Osteocyte (in vitro differentiated cells): ENCODE measurements at places on chromosomes 16 and 17. TPM values are rescaled to one million over a fixed set of nuclear protein-coding genes. Genes with fewer than 3 reads are reported as not detected.

Gene GDPD3
- 3.2 and 3.6 TPM in 2 replicates for total RNA-seq

Gene CTRB1
- total RNA-seq = not detected in 2 replicates

Gene KRTAP9-8
- total RNA-seq = not detected in 2 replicates

Gene XAF1
- 0.91 and 1.5 TPM in 2 replicates for total RNA-seq

Gene CPSF4L
- not detected in 2 replicates for total RNA-seq

Gene CRHR1
- not detected in 2 replicates for total RNA-seq

Gene CACNG1
- total RNA-seq = not detected in 2 replicates

Gene YWHAE
- total RNA-seq = 458 and 476 TPM in 2 replicates

Gene NPIPB9
- total RNA-seq = 2.6 and 4.2 TPM in 2 replicates

Gene TUFM
- 122 and 132 TPM in 2 replicates for total RNA-seq

Gene TTC19
- 34.4 and 35.9 TPM in 2 replicates for total RNA-seq

Gene PPM1E
- 1.7 TPM in 2 replicates for total RNA-seq

Gene STRADA
- total RNA-seq = 42.9 and 50.6 TPM in 2 replicates

Gene PPP1R27
- 0.62 TPM in 1 of 2 replicates, not detected in the other for total RNA-seq

Gene IL21R
- total RNA-seq = 0.34 and 0.40 TPM in 2 replicates

Gene SSTR5
- not detected in 2 replicates for total RNA-seq

Gene ABCA6
- total RNA-seq = 1.2 and 1.7 TPM in 2 replicates

DNA sequence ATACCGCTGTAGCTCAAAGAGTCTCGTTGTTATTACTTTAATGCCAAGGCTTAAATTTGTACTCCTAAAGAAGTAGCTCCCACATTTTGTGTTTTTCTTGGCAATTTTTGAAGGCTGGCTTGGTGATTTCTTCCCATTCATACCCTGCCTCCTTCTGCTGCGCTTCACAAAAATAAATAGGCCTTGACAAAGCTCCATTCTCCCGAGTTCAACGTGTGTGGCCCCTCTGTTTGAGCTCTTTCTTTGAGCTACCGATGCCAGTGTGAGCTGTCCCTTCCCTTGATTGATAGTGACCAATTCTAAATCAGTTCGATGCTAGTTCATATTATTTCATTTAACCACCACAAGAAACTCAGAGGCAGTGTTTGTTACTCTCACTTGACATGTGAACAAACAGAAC is 96.8 kb downstream of the MAP2K6 start:
- DNase-seq = no peak
- no peaks in the 10 kb centered on the region for H3K27me3 ChIP-seq
- H3K27ac ChIP-seq = no peak overlapping the region
- H3K36me3 ChIP-seq = no peaks in the 10 kb centered on the region
- H3K4me1 ChIP-seq = peaks cover 7% of the 10 kb centered on the region
- no peak overlapping the region for H3K4me3 ChIP-seq

DNA sequence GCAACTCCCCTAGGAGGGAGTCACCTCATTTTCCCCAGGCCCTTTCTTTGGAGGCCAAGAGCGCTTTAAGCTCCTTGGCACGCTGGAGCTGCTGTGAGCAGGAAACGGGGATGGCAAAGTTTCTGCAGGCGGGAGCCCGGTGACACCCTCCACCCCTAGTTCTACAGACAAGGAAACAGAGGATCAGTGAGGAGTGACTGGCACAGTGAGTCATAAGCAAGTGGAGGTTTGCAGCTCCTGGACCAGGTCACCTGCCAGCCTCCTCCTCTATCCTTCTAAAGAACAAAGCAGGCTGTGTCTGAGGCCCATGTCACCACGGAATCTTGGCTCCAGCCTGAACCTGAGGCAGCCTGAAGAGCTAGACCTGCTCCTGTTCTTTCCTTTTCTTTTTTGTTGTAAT is 141.9 kb downstream of the TMEM132E start:
- no peak overlapping the region for H3K4me3 ChIP-seq
- no peak overlapping the region for H3K27ac ChIP-seq
- no peaks in the 10 kb centered on the region for H3K4me1 ChIP-seq
- no peak for DNase-seq

GRCh38 chr17:80358861-80359260 is 56.1 kb upstream of the ENDOV start:
- H3K4me1 ChIP-seq = no peaks in the 10 kb centered on the region
- H3K27ac ChIP-seq = no peak overlapping the region
- no peak overlapping the region for H3K4me3 ChIP-seq
- H3K36me3 ChIP-seq = peaks cover 68% of the 10 kb centered on the region

- H3K36me3 ChIP-seq = no peaks in the 10 kb centered on the region
- DNase-seq = no peak
- no peaks in the 10 kb centered on the region for H3K4me1 ChIP-seq
- peaks cover 26% of the 10 kb centered on the region for H3K27me3 ChIP-seq
- H3K4me3 ChIP-seq = no peak overlapping the region
Observed at GRCh38 chr17:68612923-68613292, 11.7 kb upstream of the FAM20A start.

DNA sequence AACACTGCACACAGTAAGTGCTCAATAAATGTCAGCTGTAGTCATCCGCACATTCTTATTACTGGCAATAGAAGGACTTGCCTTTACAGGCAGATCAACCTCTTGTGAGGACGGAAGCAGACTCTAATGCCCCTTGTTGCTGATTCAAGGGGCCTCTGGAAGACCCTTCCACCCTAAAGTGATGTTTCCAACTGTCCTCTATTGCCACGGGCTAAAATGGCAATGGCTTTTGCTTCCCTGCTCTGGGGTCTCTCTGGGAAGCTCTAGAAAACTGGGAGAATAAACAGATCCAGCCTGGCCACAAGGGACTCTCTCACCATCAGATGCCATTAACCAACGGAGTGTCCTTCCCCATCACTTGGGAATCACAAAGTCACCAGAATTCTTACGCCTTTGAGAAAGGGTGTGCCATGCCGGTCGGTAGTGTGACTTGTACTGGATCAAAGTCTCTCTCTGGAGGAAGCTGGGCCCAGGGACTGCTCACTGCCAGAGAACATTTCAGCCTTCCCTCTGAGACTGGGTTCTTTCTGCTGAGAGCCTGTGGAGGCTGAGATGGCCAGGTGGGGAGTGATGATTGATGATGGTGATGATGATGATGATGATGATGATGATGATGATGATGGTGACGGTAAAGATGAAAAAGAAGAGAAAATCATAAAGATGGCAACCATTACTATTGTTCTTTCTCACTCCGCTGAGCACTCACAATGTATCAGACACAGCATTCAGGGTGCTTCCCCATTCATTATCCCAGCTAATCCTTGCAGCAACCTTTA is 146.8 kb downstream of the CYLD start:
- no peaks in the 10 kb centered on the region for H3K36me3 ChIP-seq
- DNase-seq = peak; percentile 63
- H3K27me3 ChIP-seq = no peaks in the 10 kb centered on the region
- no peaks in the 10 kb centered on the region for H3K4me1 ChIP-seq
- no peak overlapping the region for H3K27ac ChIP-seq

DNA sequence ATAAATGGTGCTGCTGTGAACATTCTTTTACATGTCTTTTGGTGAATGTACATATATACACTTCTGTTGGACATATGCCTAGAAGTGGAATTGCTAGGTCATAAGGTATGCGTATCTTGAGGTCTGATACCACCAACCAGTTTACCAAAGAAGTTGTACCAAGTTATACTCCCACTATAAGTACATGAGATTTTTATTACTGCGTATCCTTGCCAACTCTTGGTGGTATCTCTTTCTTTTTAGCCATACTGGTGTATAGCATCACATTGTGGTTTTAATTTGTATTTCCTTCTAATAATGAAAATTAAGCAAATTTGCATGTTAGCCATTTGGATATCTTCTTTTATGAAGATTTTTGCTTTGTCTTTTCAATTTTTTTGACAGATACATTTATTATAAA is 80.5 kb downstream of the ATF7IP2 start:
- H3K27ac ChIP-seq = no peak overlapping the region
- H3K4me1 ChIP-seq = no peaks in the 10 kb centered on the region
- no peak overlapping the region for H3K4me3 ChIP-seq
- no peaks in the 10 kb centered on the region for H3K36me3 ChIP-seq
- H3K27me3 ChIP-seq = no peaks in the 10 kb centered on the region

GRCh38 chr17:44921122-44921882 is 6.0 kb upstream of the GFAP start:
- H3K36me3 ChIP-seq = peaks cover 2% of the 10 kb centered on the region

GRCh38 chr17:72560303-72561247 is 439.8 kb downstream of the SOX9 start:
- no peaks in the 10 kb centered on the region for H3K27me3 ChIP-seq
- H3K4me3 ChIP-seq = no peak overlapping the region
- H3K27ac ChIP-seq = no peak overlapping the region
- no peak for DNase-seq

DNA sequence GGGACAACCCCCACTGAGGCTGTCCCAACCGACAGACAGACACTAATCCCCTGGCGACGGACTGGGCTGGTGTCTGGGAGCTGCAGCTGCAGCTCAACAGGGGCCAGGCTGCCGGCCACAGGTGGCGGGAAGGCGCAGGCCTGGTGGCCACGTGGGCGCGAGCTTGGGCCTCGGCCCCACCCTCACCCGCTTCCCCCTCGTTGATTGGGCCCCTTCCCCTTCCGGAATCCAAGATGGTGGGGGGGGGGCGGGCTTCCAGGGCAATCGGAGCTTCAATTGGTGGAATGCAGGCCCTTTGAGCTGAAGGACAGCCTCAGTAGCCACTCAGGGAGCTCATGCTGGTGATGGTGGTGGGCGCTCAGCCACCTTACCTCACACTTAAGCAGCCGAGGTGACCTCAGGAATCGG is 8.7 kb upstream of the TBX4 start:
- peak; percentile 62 for DNase-seq
- no peaks in the 10 kb centered on the region for H3K4me1 ChIP-seq
- no peak overlapping the region for H3K4me3 ChIP-seq
- H3K36me3 ChIP-seq = no peaks in the 10 kb centered on the region
- H3K27me3 ChIP-seq = peaks cover 39% of the 10 kb centered on the region

- no peaks in the 10 kb centered on the region for H3K4me1 ChIP-seq
- H3K4me3 ChIP-seq = no peak overlapping the region
- H3K36me3 ChIP-seq = no peaks in the 10 kb centered on the region
- H3K27me3 ChIP-seq = no peaks in the 10 kb centered on the region
- no peak for DNase-seq
Observed at GRCh38 chr16:1133810-1134520, 18.9 kb upstream of the CACNA1H start.

- DNase-seq = no peak
- no peaks in the 10 kb centered on the region for H3K4me1 ChIP-seq
- H3K36me3 ChIP-seq = no peaks in the 10 kb centered on the region
- no peak overlapping the region for H3K27ac ChIP-seq
- no peaks in the 10 kb centered on the region for H3K27me3 ChIP-seq
Observed at GRCh38 chr16:76835339-76835738, 355.7 kb upstream of the MON1B start.

DNA sequence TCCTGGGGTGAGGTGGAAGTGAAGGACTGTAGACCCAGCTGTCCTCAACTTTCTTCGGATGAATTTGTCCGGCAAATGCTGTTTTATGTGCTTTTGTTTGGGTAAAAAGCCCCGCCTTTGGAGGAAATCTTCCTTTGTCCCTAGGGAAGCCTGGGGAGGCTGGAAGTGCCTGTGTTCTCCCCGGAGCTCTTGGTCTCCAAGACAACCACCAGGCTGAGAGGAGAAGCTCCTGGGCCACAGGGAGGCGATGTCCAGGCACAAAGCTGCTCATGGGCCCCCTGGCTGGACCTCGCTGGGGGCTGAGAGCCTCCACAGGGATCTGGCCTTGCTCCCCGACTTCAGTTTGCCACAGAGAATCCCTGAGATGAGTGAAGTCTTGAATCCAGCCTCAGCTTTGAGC is 293.1 kb upstream of the N4BP1 start:
- H3K4me3 ChIP-seq = no peak overlapping the region
- H3K27ac ChIP-seq = no peak overlapping the region
- H3K27me3 ChIP-seq = no peaks in the 10 kb centered on the region
- no peak for DNase-seq

DNA sequence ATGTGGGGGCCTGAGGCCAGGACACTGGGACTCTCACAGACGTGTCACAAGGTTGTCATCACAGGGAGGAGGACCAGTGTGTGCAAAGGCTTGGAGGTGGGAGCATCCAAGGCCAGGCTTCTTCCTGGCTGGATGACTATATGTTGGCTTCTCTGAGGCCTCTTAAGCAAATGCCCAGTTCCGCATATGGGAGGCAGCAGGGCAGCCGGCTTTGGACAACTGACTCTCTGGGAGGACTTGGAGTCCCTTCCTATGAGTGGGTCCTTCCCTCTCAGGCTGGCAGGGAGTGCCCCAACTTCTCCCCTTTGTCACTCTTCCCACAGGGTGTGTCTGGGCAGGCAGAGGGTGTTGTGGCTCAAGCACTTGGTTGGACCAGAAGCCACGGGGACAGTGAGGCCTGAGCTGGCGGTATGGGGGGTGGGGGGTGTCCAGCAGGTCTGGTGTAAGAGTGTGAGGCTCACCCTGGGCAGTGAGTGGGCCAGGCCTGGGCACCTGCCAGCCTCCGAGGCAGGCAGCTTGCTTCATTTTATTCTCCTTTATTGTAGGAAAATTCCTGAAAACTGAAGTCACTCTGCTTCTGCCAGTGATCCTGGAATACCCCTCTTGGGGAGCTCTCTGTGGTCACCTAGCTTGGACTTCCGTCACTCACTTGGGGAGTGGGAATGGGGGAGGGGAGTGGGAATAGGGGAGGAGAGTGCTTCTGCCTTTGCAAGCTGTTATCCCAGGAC is 14.9 kb downstream of the ADGRG1 start:
- H3K4me1 ChIP-seq = peaks cover 21% of the 10 kb centered on the region
- DNase-seq = no peak
- no peak overlapping the region for H3K4me3 ChIP-seq
- H3K27me3 ChIP-seq = no peaks in the 10 kb centered on the region
- no peaks in the 10 kb centered on the region for H3K36me3 ChIP-seq

GRCh38 chr16:4465977-4466779 is 8.2 kb downstream of the NMRAL1 start:
- H3K36me3 ChIP-seq = peaks cover 24% of the 10 kb centered on the region
- DNase-seq = no peak
- no peak overlapping the region for H3K4me3 ChIP-seq
- no peaks in the 10 kb centered on the region for H3K27me3 ChIP-seq

DNA sequence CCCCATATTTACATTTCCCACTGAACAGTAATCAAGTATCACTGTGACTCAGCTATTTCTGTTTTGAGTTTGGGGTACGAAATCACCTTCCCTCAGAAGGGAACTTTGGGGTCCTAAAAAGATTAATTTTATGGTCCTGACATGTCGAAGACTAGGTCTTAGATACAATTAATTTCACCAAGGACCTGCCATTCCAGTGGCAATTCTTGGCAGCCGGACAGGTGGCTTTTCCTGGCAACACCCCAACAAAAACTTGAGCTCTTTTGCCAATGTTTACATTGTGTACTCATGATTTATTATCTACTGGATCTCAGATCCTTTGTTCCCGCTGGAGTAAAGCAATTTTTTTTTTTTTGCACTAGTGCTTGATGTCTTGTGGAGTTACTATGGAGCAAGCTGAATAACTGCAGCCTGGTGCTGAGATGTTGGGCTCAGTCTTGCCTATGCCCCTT is 14.4 kb downstream of the SLFN5 start:
- no peak for DNase-seq
- peaks cover 33% of the 10 kb centered on the region for H3K36me3 ChIP-seq
- H3K27me3 ChIP-seq = no peaks in the 10 kb centered on the region

- H3K36me3 ChIP-seq = no peaks in the 10 kb centered on the region
- DNase-seq = no peak
- H3K27ac ChIP-seq = no peak overlapping the region
- no peak overlapping the region for H3K4me3 ChIP-seq
- peaks cover 57% of the 10 kb centered on the region for H3K27me3 ChIP-seq
Observed at GRCh38 chr17:65438708-65439294, 122.6 kb downstream of the AXIN2 start.

GRCh38 chr16:11379420-11379819 is 34.2 kb downstream of the RMI2 start:
- H3K4me3 ChIP-seq = no peak overlapping the region
- H3K27ac ChIP-seq = no peak overlapping the region
- DNase-seq = no peak
- no peaks in the 10 kb centered on the region for H3K27me3 ChIP-seq
